ENCODE measurements at places on chromosomes 13 and 19.

GRCh38 chr19:7550987-7551761 is 15.7 kb downstream of the PNPLA6 start:
- peak; percentile 81 for DNase-seq

- DNase-seq: no peak
These were observed 38.3 kb upstream of the C13orf46 start for GRCh38 chr13:114012141-114012540.

DNA sequence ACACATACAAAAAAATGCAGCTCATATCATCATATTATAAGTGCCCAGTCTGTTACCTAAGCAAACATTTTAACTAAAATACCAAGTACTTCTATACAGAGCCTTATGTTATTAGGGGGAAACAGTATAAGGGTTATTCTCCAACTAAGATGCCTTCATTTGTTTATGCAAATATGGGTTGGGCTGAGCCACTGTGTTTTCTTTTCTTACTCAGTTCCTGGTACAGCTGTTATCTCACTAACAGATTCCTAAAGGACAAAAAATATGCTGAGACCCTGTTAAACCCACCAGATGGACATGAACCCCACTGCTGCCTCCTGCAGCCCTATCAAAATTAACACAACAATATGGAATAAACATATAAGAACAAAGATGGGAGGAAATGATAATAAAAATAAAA is 34.5 kb upstream of the SMAD9 start:
- no peak for DNase-seq

GRCh38 chr13:93476175-93476574 is 249.6 kb downstream of the GPC6 start:
- no peak for DNase-seq

- no peak for DNase-seq
These were observed 570.3 kb downstream of the PCDH9 start for GRCh38 chr13:66659701-66660467.

DNA sequence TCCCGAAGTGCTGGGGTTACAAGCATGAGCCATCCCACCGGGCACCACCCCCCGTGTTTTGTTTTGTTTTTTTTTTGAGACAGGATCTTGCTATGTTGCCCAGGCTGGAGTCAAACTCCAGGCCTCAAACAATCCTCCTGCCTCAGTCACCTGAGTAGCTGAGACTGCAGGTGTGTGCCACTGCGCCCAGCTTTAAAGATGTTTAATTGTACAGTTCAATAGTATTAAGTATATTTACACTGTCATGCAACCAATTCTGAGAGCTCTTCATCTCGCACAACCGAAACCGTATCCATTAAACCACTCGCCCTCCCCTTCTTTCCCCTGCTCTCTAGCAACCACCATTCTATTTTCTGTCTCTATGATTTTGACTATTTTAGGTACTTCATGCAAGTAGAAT is 15.6 kb downstream of the NUCB1 start:
- DNase-seq: no peak

- DNase-seq: no peak
These were observed 11.1 kb upstream of the ZNF235 start for GRCh38 chr19:44315883-44316282.

DNA sequence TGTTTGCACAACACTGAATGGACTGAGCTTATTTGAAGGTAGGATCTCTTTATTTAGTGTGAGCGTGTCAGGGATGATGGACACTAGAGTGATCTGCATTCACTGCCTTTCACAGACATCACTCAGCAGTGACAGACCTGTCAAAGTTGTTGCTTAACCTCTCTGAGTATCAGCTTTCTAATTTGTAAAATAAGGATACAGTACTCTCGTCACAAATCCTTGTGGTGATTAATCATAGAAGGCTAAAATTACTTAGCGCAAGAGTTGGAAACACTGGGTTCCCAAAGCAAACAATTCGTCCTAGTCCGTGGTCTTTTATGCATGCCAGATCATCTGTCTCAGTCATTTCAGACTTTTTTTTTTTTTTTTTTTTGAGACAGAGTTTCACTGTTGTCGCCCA is 16.6 kb downstream of the CARD8 start:
- DNase-seq: no peak

GRCh38 chr19:21612403-21612872 is 107.0 kb downstream of the ZNF429 start:
- no peak for DNase-seq

- no peak for DNase-seq
These were observed 320.6 kb downstream of the GPC5 start for GRCh38 chr13:91719033-91719432.

- DNase-seq: no peak
These were observed 76.8 kb upstream of the SERP2 start for GRCh38 chr13:44296856-44297255.

Measured in D341Med (cell line).